ENCODE measurements at places on chromosomes 7 and 10.
A peak's percentile ranks its signal among the peaks of the same experiment; 100 is the strongest.

DNA sequence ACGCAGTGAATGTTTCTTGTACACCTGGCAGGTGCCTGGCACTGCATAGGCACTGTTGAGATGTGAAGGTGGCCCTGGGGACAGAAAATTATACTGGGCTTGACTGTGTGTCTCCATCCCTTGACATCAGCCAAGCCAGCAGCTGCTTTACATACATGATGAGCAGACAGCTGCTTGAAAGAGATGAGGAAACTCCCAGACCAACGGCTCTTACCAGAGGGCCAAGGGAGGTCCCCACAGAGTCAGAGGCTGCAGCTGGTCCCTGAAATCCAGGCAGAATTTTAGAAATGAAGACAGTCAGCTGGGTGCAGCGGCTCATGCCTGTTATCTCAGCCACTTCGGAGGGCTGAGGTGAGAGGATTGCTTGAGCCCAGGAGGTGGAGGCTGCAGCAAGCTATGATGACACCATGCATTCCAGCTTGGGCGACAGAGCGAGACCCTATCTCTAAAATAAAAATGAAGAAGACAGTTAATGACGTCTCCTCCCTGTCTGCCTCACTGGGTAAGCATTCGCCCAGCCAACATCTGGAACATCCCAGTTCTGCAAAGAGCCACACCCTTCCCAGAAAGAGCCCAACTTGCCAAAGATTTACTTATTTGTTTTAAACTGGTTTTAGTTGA lies 17.6 kb downstream of the LIMK1 start:
- DNase-seq: no peak

GRCh38 chr10:119505588-119506315 lies 36.8 kb downstream of the RGS10 start:
- DNase-seq: no peak

- no peak for DNase-seq
Measured at GRCh38 chr10:33831591-33831990, 497.1 kb upstream of the NRP1 start.

DNA sequence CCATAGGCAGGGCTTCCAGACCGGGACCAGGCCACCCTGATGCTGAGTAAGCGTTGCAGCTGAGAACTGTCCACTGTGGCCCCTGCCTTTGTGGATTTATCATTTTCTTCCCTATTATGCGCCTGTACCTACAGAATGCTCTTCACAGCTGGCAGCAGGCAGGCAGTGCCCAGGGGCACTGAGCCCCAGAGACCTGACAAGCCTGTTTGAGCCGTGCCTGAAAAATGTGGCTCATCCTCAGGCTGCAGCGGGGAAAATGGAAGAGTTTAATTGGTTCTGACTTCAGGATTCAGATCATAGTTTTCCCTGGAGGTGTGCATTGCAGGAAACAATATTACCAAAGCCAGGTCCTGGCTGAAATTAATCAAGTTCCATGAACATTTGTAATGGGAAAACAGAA lies 200.2 kb downstream of the ZNF438 start:
- no peak for DNase-seq

GRCh38 chr7:30225863-30226613 lies 58.4 kb upstream of the ZNRF2 start:
- no peak for DNase-seq

- DNase-seq: no peak
Measured at GRCh38 chr10:88064608-88065382, 201.4 kb downstream of the PTEN start.

GRCh38 chr7:23607130-23607529 lies 9.9 kb downstream of the CCDC126 start:
- no peak for DNase-seq

DNA sequence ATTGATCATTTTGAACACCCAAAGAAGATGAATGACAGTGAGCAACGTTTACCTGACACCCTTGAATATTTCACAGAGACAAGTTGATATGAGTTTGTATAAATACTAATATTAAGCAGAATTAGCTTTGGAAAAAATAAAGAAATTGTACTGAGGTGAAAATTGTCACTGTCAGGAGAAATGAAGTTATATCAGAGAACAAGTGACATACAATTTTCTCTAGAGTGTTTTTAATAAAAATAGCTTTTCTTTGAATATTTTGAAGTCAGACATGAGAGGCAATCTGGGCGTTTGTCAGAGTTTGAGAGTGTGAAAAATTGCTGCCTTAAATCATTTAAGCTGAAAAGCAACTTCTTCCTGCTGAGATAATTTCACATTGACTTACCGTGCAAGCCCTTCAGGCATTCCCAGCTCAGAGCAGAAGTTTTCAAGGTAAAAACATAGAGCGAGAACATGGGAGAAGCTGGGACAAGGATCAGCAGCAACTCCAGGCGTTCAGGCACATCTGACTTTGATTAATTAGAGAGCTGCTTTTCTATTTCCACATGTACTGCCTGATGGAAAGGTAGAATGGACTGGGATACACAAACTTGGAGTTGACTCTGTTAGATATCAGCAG lies 535.9 kb downstream of the TFEC start:
- DNase-seq: no peak

DNA sequence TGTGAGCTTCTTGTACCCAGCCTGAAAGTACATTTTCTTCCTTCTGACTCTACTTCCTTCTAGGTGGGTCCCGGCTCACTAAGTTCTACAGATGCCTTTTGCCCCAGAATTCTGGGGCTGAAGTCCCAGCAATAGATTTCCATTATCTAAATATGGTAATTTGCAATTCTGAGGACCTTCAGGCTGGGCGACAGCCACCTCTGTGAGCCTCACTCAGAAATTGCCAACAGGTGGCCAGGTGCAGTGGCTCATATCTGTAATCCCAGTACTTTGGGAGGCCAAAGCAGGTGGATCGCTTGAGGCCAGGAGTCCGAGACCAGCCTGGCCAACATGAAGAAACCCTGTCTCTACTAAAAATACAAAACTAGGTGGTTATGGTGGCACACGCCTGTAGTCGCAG lies 23.7 kb downstream of the CREM start:
- no peak for DNase-seq

DNA sequence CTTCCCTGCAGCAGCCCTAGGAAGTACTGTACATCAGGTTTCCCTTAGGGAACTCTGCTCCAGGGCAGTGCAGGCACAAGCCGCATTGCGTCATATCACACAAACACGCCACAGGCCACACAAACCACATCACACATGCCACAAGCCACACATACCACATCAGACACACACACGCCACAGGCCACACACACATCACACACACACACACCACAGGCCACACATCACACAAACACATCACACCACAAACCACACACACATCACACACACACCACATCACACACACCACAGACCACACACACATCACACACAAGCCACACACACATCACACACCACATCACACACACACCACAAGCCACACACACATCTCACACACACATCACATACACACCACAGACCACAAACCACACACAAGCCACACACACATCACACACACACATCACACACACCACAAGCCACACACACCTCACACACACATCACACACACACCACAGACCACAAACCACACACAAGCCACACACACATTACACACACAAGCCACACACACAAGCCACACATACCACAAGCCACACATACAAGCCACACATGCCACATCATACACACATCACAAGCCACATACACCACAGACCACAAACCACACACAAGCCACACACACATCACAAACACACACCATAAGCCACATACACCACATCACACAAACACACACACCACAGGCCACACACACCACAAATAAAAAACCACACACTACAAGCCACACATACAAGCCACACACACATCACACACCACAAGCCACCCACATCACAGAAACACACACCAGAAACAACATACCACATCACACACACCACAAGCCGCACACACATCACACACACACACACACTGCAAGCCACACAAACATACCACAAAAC lies 53.4 kb downstream of the TMEM209 start:
- DNase-seq: no peak

DNA sequence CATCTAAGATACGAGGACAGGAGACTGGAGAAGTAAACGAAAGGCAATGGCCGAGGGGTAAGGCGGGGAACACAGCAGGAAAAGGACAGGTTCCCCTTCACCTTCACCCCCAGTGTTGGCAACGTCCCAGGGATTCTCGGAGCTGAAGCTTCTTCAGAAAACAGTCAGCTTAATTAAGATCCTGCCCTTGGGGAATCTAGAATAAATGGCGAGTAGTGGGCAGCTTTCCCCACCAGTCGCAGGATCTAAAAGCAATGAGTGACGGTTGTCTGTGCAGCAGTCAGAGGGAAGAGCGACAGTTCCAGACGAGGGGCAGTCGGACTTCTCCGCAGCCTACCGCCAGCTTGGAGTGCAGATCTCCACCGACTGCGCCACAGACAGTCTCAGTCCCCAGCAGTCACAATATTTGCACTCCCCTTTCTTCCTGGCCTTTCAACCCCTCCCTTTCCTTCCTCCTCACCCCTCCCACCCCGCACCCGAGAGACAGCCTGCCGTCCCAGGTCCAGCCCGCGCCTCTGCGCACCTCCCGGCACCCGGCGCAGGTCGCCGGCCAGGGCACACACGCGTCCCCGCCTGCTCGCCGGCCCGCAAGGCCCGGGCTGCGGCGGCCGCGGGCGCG lies 10.9 kb upstream of the SP8 start:
- peak; percentile 25 for DNase-seq

GRCh38 chr7:72343991-72344390 lies 68.1 kb downstream of the CALN1 start:
- DNase-seq: no peak

- no peak for DNase-seq
Measured at GRCh38 chr10:89307269-89307577, 5.4 kb downstream of the IFIT2 start.

DNA sequence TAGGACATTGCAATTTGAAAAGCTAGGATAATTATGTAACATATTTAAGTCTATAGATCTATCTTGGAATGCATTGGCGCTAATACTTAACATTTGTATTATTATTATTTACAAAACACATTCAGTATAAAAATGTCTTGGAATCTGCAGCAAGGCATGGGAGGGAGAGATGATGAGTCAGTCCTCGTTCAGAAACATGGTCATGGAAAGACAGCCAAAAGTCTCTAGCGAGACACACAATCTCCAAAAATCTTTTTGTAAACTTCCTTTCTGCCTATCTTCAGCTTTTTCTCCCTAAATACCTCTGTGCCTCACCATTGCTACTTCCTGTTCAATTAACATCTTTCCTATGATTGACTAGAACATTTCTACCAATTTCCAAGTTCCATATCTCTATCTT lies 188.4 kb upstream of the CACNA2D1 start:
- DNase-seq: no peak

DNA sequence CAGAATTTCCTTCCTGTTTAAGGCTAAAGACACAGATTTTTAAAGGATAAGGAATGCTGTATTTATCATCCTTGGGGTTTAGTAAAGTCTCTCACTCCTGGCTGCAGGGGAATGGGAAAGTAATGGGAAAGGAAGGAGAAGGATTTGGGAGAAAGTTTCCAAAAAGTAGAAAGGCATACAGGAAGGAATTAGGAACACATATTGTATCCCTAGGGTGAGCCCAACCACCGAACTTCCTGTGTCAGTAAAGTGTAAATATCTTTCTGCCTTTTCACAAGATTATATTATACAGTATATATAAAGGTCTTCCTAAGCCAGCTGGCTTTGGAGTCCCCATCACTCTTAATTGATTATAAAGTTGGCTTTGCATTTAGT lies 12.0 kb upstream of the UBE2D1 start:
- DNase-seq: no peak

DNA sequence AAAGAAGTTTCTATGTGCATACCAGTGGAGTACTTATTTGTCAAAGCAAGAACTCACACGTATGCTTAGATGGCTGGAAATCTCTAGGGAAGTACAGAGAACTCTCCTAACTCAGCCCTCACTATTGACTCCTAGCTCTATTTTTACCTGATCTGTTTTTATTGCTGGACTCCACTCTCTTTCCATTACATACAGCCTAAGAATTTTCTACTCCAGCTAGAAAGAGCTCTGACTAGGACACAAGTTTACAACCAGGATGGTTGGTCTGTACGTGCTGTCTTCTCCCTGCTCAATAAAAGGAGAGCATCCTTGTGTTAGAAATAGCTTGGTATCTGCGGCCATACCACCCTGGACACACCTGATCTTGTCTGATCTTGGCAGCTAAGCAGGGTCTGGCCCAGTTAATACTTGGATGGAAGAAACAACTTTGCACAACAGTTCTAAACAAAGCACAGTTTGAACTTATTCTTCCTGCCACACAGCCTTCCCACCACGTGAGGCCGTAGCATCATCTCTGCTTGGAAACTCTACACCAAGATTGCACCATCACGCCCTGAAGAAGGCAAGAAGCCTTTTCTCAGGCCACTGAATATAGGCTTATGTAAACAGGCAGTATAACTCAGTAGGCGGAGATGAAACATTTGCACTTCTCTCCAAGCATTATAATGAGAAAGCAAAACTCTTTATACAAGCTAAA lies 50.7 kb downstream of the KCNMA1 start:
- DNase-seq: no peak

- no peak for DNase-seq
Measured at GRCh38 chr10:46226900-46227558, 59.8 kb upstream of the ANTXRL start.

GRCh38 chr7:149559711-149560110 lies 62.1 kb upstream of the ZNF746 start:
- DNase-seq: no peak

DNA sequence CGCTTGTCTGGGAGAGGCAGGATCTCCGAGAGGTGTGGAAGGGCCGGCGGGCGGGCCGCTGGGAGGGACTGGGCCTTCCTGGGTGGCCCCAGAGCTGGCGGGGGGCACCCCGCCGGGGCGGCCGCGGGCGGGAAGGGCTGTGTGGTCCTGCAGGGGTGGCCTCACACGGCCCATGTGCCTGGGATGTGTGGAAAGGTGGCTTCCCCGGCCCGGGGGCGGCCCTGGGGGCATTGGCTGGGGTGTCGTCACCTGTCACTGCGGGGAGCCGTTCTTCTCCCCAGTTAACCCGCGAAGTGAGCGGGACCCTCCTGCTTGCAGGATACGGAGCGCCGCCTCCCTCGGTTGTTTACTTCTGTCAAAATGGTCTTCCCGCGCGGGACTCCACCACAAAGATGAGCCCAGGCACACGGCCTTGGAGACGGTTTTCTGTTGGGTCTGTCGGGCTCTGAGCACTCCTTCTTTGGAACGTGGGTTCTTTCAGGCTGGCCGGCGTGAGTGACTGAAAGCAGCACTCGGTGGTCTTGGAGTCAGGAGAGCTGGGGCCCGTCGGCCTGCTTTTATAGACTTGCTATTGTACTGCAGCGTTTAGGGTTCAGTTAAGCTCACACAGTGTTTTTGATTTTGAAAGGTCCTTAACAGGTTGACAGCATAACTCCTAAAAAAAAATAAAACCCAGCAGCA lies 700 bp downstream of the SMC3 start:
- DNase-seq: no peak

- DNase-seq: no peak
Measured at GRCh38 chr7:29005829-29006228, 47.7 kb upstream of the TRIL start.

GRCh38 chr7:302054-302992 lies 12.4 kb downstream of the FOXL3 start:
- no peak for DNase-seq

GRCh38 chr10:102139281-102140110 lies 6.7 kb downstream of the PPRC1 start:
- no peak for DNase-seq
